ENCODE measurements at places on chromosomes 2 and 18.

DNA sequence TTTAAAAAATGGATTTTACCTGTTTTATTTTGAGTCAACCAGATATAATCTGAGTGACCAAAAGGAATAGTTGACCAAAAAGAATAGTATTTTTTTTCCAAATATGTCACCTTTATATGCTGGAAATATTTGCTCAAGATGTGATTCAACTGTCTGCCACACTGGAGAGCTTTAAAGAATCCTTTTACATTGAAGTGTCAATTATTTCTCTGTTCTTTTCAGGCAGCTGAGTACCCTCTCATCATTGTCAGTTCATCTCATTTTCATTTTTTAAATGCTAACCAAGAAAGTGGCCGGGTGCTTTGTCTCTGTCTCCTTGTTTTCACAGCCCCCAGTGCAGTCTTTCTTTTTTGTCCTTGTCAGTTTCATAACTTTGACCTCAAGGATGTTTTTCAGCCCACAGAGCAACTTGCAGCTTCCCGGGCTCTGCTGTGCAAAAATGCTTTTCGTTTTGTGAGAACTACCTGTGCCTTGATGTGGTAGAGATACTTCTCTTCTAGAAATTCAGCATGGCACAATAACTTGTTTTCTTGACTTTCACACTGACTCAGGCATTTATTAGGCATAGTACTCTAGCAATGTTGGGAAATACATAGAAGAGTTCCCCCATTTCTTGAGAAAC, 23.4 kb upstream of the CERS6 start:
- H3K36me3 ChIP-seq, result no peaks in the 10 kb centered on the region
- no peak overlapping the region for H3K4me3 ChIP-seq
- no peaks in the 10 kb centered on the region for H3K4me1 ChIP-seq
- H3K27me3 ChIP-seq, result no peaks in the 10 kb centered on the region
- no peak for DNase-seq

GRCh38 chr2:16254356-16254965, 314.1 kb downstream of the MYCN start:
- no peak overlapping the region for H3K4me3 ChIP-seq
- no peak for DNase-seq
- H3K27ac ChIP-seq, result no peak overlapping the region
- peaks cover 19% of the 10 kb centered on the region for H3K27me3 ChIP-seq
- H3K4me1 ChIP-seq, result no peaks in the 10 kb centered on the region
- H3K36me3 ChIP-seq, result no peaks in the 10 kb centered on the region

DNA sequence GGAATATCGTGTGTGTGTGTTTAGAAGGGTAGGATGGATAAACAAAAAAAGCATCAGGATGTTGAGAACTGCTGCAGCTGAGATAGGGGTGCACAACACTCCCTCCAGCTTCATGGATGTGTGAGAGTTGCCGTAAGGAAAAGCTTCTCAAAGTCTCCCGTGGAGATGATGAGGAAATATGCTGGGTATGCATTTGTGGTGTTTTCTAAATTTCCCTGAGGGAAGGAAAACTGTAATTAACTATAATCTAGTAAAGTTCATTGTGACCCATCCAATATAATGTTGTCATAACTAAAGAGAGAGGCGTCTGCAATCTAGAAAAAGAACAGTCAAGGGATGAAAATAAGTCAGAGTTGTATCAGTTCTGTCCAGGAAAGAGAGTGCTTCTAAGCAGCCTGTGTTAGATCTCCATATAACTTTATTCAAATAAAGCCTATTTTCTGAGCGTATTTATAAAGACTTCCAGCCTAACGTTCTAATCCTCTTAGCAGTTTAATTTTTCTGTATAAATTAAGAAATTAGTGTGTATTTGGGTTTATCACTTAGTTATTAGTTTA, 7.3 kb upstream of the LMAN2L start:
- no peak overlapping the region for H3K4me3 ChIP-seq
- H3K27me3 ChIP-seq, result no peaks in the 10 kb centered on the region
- no peak overlapping the region for H3K27ac ChIP-seq
- DNase-seq, result no peak
- H3K4me1 ChIP-seq, result no peaks in the 10 kb centered on the region

GRCh38 chr2:229050133-229050532, 221.0 kb downstream of the PID1 start:
- H3K36me3 ChIP-seq, result no peaks in the 10 kb centered on the region
- H3K4me3 ChIP-seq, result no peak overlapping the region
- DNase-seq, result no peak
- no peak overlapping the region for H3K27ac ChIP-seq
- H3K27me3 ChIP-seq, result no peaks in the 10 kb centered on the region

- H3K4me1 ChIP-seq, result peaks cover 13% of the 10 kb centered on the region
These were observed 34.5 kb downstream of the SFT2D3 start for GRCh38 chr2:127735537-127736399.

- H3K27ac ChIP-seq, result no peak overlapping the region
- no peak overlapping the region for H3K4me3 ChIP-seq
- no peaks in the 10 kb centered on the region for H3K27me3 ChIP-seq
These were observed 94.8 kb downstream of the PLB1 start for GRCh38 chr2:28590496-28591301.

DNA sequence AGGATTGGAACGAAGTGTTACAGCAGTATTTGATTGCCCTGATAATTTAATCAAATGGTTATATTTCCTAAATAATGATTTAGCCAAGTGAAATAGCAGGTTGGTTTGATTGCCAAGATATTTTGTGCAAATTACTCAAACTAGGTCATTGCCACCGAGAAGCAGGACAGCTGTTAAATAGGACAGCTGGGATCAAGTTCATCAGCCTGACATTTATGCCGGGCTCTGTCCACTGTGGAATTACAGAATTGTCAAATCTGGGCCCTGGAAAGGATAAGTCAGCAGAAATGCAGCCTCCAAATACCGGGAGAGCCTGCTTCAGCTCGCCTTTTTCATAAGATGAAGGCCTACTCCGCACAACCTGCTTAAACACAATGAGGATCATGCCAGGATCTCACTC, 73.9 kb upstream of the RPL31 start:
- no peak overlapping the region for H3K4me3 ChIP-seq
- no peaks in the 10 kb centered on the region for H3K27me3 ChIP-seq
- H3K36me3 ChIP-seq, result peaks cover 11% of the 10 kb centered on the region
- H3K4me1 ChIP-seq, result no peaks in the 10 kb centered on the region
- H3K27ac ChIP-seq, result no peak overlapping the region
- no peak for DNase-seq

DNA sequence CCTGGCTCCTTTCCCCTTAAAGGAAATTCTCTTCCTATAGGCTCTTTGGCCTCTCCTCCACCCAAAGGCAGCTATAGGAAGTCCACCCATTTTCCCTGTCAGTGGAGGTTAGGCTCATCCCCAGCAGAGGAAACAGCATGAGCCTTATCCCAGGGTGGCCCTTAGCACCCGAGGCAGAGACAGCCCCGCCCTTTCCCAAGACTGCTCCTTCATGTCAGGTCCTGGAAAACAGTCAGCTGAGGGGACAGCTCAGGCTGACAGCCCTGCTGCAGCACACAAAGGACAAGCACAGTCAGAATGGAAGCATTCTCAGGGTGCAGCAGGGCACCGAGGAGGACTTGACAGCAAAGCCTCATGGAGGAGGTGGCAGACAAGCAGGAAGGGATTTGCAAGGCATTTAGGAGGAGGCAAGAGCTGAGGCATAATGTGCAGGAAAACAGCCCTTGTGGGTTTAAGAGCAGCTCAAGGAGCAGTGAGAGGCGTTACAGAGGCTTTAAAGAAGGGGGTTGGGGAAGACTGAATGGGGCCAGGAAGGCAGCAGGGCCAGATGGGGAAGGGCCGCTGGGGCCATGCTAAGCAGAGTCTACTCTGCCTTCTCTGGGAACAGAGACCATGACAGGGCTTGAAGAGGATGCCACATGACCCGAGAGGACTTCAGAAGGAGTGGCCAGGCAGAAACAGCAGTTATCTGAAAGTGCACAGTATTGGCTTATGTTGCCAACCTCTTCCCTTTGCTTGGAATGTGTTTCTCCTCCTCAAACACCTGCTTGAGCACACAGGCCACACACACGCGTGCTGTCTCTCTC, 216.6 kb downstream of the SH3BP4 start:
- no peaks in the 10 kb centered on the region for H3K36me3 ChIP-seq
- H3K27me3 ChIP-seq, result peaks cover 2% of the 10 kb centered on the region
- no peak overlapping the region for H3K27ac ChIP-seq
- no peak for DNase-seq
- no peak overlapping the region for H3K4me3 ChIP-seq

DNA sequence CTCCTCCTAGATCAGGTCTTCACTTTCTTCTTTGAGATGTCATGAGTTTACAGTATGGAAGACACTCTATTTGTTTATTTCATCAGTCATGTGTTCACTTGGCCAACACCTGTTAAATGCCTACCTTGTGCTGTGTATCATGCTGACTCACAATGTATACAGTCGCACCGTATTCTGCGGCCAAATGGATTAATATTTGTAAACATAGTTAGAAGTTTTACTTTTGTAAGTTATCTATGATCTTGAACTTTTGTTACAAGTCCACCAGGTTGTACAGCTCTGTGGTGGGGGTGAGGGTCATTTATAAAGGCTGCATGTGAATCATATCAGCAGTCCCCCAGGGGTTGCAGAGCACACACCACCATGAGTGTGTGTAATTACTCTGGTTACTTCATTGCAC, 408.7 kb upstream of the NRP2 start:
- H3K4me3 ChIP-seq, result no peak overlapping the region
- no peaks in the 10 kb centered on the region for H3K36me3 ChIP-seq
- H3K27me3 ChIP-seq, result no peaks in the 10 kb centered on the region
- H3K4me1 ChIP-seq, result no peaks in the 10 kb centered on the region
- DNase-seq, result no peak

GRCh38 chr2:197615016-197615652, 60.3 kb downstream of the RFTN2 start:
- H3K27ac ChIP-seq, result no peak overlapping the region
- DNase-seq, result no peak
- no peak overlapping the region for H3K4me3 ChIP-seq
- H3K27me3 ChIP-seq, result no peaks in the 10 kb centered on the region
- H3K4me1 ChIP-seq, result no peaks in the 10 kb centered on the region

DNA sequence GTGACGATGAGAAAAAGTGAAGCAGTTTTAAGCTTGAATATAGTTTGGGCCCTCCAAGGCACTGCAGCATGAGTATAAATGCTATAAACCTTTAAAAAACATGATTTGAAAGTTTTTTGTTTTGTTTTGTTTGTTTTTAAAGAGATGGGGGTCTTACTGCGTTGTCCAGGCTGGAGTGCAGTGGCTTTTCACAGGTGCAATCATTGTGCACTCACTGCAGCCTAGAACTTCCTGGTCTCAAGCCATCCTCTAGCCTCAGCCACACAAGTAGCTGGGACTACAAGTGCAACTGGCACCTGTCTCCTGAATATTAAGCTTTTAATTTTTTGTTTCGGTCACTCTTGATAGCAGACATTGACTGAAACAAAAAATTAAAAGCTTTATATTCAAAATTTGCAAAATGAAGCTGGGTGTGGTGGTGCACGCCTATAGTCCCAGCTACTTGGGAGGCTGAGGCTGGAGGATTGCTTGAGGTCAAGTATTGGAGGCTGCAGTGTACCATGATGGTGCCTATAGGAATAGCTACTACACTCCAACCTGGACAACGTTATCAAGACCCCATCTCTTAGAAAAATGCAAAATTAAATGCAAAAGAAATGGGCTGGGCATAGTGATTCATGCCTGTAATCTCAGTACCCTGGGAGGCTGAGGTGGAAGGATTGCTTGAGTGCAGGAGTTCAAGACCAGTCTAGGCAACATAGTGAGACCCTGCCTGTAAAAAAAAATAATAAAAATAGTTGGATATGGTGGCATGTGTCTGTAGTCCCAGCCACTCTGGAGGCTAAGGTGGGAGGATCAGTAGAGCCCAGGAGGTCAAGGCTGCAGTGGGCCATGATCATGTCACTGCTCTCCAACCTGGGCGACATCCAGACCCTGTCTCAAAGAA, 15.0 kb downstream of the FZD5 start:
- H3K36me3 ChIP-seq, result no peaks in the 10 kb centered on the region
- H3K27ac ChIP-seq, result no peak overlapping the region
- H3K4me1 ChIP-seq, result no peaks in the 10 kb centered on the region
- no peak overlapping the region for H3K4me3 ChIP-seq
- H3K27me3 ChIP-seq, result no peaks in the 10 kb centered on the region

- no peak overlapping the region for H3K27ac ChIP-seq
- H3K4me1 ChIP-seq, result no peaks in the 10 kb centered on the region
- DNase-seq, result no peak
- no peaks in the 10 kb centered on the region for H3K36me3 ChIP-seq
- no peak overlapping the region for H3K4me3 ChIP-seq
These were observed 576 bp downstream of the NYAP2 start for GRCh38 chr2:225400060-225400511.

GRCh38 chr2:84906108-84906899, 848 bp downstream of the TMSB10 start:
- no peaks in the 10 kb centered on the region for H3K4me1 ChIP-seq
- H3K36me3 ChIP-seq, result peaks cover 6% of the 10 kb centered on the region
- no peaks in the 10 kb centered on the region for H3K27me3 ChIP-seq
- H3K4me3 ChIP-seq, result peak overlapping the region; percentile 79

DNA sequence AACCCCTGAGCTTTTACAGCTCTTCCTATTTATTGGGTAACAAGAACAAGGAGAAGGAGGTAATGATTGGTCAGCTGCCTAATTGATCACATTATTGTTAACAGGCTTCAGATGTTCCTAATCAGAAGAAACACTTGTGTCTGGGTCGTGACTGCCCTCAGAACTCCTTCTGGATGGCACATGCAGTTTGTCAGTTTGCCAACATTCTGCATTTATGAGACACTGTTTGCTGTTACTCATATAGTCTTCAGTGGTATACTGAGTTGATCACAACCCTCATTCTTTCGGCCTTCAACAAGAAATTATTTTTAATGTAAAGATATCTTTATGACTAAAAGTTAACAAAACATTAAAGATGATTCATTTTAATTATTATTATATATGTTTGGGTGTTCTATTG, 95.7 kb upstream of the DOCK10 start:
- no peak for DNase-seq
- no peak overlapping the region for H3K4me3 ChIP-seq
- no peak overlapping the region for H3K27ac ChIP-seq
- H3K4me1 ChIP-seq, result no peaks in the 10 kb centered on the region
- H3K36me3 ChIP-seq, result no peaks in the 10 kb centered on the region
- H3K27me3 ChIP-seq, result no peaks in the 10 kb centered on the region

- no peaks in the 10 kb centered on the region for H3K4me1 ChIP-seq
- H3K27me3 ChIP-seq, result no peaks in the 10 kb centered on the region
- H3K36me3 ChIP-seq, result no peaks in the 10 kb centered on the region
- no peak overlapping the region for H3K4me3 ChIP-seq
- DNase-seq, result no peak
These were observed 73.3 kb downstream of the TXNL1 start for GRCh38 chr18:56565046-56565445.

DNA sequence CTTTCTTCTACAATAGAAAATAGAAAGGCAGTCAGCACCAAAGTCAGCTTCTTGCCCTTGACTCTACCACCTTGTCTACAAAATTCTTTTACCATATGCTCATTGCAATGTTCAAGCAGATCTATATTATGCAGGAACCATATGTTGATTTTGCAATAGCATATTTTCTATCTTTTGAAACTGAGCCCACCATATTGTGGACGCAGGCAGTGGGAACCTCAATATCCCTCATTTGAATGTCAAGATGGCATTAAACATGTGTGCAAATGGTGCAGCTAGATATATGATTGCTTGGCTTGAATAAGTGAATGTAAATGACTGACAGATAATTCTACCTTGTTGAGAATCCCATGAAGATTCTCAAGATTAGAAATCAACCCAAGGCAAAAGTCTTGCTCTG, 412.7 kb upstream of the FSHR start:
- H3K27me3 ChIP-seq, result no peaks in the 10 kb centered on the region
- H3K4me3 ChIP-seq, result no peak overlapping the region
- H3K27ac ChIP-seq, result no peak overlapping the region
- no peaks in the 10 kb centered on the region for H3K36me3 ChIP-seq

- peaks cover 4% of the 10 kb centered on the region for H3K36me3 ChIP-seq
- no peak for DNase-seq
- H3K4me1 ChIP-seq, result peaks cover 59% of the 10 kb centered on the region
- no peaks in the 10 kb centered on the region for H3K27me3 ChIP-seq
- no peak overlapping the region for H3K27ac ChIP-seq
These were observed 105.6 kb downstream of the SMAD7 start for GRCh38 chr18:48845174-48845573.

Data from tibial artery (tissue), 4 donors.